Activated CD4-positive, alpha-beta T cell treated with anti-CD3 and anti-CD28 coated beads, Interleukin-10, Interleukin-2, amounts not matched to agents 100 ng/mL and 50 ng/mL, durations not matched to agents 16 hours and 8 hours (primary cell): ENCODE measurements at places on chromosomes 1 and 21.

DNA sequence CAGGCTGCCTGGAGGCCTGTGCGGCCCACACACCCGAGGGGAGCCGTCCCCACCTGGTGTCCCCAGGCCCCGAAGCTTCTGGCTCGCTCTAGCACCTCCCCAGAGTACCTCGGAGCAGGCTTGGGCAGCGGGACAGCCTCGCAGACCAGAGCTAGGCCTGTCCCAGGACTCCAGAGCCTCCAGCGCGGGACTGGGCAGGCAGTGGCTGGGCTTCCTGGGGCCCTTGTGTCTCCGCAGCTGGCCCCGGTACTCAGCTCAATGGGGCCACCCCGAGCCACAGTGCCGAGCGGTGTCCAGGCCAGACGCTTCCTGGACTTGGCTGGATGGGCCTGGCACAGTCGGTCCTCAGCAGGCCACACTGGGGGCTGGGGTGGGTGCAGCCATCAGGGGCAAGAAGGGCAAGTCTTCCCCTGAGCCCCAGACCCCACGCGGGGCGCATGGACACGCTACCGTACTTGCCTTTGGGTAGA lies 4.9 kb downstream of the SCNN1D start:
- no peak for DNase-seq

GRCh38 chr1:156433602-156434001 lies 64.6 kb downstream of the RHBG start:
- no peak for DNase-seq

DNA sequence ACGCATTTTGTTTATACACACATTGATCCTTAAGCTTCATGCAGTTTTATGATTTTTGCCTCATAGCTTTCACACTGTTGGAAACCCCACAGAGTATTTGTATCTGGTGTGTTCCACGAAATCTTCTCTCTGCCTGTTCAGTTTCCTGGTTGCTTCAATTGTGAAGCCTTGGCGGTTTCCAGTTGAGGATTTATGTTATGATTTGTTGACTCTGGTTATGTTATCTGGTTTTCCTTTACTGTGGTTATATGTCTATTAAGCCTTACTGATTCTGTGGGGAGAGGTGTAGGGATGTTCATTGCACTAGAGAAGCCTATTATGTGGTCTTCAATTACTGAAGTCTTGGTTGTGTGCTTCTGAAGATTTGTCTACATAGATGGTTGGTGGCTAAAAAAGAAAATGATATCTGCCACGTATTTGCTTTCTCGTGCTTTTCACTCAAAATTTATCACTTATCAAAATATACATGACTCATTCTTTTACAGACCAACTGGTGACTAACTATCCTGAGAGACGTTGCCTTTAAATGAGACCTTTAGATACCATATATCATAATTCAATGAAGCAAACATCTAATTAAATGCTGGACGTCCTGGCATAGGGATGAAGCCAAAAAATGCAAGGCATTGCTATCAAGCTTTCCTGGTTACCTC lies 488.0 kb upstream of the B3GALT2 start:
- DNase-seq, result no peak

DNA sequence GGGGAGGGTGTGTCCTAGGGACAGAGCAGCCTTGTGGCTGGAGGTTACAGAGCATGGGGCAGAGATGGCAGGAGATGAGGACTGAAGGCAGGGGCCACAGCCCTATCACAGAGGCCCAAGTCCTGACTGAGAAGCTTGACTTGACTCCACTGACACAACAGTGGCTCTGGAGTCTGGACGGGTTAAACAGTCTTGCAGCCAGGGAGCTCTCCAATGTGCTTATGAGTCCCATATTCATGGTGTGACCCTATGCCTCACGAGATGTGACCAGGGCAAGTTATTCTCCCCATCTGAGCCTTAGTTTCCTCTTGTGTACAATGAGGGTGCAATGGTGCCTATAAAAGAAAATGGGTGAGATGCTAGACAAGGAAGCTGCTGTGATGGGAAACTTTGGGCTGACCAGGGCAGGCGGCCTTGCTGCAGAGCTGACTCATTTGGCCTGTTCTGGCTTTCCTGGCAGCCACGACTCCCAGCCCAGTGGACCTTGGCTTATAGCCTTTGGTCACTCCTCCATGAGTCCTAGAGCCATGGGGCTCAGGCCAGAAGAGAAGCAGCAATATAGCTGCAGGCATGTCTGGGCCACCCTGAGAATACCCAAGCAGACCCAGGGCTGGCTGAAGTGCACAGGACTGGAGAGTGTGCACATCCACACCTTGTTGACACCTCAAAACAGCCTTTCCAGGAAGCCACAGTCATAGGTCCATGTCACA lies 2.8 kb upstream of the TTC22 start:
- DNase-seq, result peak; percentile 63

DNA sequence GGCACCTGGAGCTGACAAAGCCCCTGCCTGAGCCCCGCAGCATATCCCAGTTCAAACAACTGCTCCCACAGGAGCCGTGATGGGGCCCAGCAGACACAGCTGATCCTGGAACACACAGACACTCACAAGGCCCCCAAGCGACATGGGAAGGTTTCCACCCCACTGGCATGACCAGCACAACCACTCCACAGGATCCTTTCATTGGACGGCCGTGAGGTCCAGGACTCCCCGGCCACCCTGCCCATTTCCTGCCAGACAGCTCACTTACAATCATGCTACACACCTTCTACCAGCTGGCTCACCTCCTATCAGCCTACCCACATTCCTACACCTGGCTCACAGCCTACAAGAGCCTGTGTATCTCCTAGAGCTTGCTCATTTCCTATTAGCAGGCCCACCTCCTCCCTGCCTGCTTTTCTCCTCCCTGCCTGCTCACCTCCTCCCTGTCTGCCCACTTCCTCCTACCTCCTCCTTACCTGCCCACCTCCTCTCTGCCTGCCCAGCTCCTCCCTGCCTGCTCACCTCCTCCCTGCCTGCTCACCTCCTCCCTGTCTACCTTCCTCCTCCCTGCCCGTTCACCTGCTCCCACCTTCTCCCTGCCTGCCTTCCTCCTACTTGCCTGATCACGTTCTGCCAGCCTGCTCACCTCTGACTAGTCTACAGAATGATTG lies 73.9 kb downstream of the MATN1 start:
- DNase-seq, result no peak

- peak; percentile 43 for DNase-seq
Observed at GRCh38 chr1:186194107-186194756, 180.8 kb downstream of the TPR start.

DNA sequence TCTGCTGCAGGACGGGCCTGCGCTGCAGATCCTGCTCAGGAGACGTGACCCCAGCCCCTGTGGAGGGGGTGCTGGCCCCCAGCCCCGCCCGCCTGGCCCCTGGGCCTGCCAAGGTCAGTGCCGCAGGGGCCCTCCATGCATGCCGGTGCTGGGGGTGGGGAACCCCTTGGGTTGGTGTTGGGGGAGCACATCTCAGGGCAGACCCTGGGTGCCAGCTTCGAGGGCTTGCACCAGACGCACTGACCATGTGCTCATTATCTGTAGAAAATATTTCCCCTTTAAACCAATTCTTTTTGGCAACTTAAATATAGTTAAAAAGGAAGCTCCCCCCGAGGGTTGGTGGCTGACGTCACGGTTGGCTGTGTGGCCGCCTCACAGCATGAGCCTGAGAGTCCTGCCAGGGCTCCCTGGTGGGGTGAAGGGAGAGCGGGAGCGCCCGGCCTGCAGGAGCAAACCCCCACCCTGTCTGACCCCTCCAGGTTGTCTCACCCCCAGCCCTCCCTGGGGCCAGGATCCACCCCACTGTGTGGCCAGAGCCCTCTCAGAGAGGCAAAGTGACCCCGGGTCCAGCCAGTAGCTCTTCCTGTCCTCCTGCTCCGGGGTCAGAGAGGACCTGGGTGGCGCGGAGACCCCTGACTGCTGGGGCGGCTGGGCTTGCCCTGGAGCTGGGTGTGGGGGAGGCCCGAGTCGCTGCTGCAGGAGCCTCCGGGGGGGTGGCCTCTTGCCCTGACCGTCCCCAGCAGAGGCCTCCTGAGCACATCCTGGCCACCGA lies 5.3 kb upstream of the PFKL start:
- no peak for DNase-seq

DNA sequence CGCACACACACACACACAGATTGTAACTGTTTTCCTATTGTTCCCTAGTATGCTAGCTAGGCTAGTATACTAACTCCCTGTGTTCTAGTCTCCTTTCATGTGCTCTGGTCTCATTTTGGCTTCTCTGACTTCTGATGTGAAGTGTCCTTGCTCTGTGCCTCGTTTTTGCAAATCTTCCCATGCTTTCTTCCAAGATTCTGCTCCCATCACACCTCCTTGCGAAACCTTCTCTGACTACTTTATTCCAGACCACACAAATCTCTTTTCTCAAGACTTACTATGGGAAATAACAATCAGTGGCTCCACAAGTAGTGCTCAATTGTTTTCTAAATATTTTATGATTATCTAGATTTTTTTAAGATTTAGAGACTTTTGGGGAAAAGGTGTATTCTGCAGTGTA lies 10.3 kb downstream of the PRRX1 start:
- DNase-seq, result no peak

DNA sequence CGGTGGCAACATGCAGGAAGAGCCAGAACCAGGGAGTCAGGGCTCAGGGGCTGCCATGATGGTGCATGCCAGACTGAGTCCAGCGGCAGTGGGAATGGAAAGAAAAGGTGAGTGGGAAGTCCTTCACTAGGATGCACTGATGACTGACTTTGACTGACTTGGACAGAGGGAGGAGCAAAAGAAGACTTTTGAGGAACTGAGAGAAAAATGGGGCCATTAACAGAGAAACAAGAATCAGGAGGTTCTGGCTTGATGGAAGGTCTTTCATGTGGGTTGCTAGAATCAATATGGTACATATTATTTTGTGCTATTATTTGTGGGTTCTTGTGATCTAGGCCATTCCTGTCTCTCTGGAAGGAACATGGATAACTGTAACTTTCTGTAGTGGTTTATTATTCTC lies 454.6 kb upstream of the PROX1 start:
- DNase-seq, result no peak

GRCh38 chr1:19771350-19771749 lies 28.4 kb downstream of the TMCO4 start:
- DNase-seq, result no peak

DNA sequence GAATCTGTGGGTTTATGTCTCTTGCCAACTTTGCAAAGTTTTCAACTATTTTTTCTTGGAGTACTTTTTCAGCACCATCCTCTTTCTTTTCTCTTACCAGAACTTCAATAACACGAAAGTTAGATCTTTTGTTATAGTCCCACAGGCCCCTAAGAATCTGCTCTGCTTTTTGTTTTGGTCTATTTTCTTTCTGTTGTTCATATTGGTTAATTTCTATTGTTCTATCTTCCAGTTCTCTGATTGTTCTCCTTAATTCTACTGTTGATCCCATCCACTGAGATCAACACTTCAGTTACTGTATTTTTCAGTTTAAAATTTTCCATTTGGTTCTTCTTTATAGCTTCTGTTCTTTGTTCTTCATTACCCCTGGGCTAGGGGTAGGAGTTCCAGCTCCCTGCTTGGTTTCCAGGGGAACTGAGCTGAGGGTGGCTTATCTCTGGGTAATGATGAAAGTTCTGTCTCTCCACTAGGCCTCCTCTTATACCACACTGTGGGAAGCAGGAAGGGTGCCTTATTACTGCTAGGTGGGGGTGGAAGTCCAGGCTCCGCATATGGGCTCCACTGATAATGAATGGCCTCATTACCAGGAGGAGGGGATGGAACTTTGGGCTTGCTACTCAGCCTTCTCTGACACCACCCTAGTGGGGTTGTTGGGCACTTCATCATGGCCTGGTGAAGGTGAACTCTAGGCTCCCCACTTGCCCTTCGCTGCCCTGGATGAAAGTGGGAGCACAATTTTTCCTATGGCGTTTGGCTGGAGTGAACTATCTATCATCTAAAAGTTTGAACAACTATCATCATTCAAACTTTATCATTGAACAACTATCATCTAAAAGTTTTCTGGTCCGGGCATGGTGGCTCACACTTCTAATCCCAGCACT lies 39.3 kb downstream of the NAV1 start:
- DNase-seq, result no peak
